Calu3 (cell line): ENCODE measurements at places on chromosomes 4 and X. TPM values are rescaled to one million over a fixed set of nuclear protein-coding genes. Genes with fewer than 3 reads are reported as not detected.

DNA sequence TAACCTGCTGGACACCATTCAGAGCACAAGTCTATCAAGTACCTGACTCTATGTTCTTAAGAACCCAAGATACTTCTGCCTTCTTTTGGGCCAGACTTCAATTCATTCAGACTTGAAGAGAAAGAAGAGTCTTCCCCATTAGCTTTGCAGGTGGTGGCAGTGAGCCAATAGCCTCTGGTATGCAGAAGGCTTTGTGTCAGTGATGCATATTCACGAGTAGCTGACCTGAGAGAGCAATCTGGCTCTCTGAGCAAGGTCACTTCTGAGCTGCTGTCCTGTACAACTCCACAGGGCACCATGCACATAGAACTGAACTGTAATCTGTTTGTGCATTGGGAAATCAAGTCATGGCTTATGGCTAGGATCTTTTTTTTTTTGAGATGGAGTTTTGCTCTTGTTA lies 39.9 kb upstream of the SPINK2 start:
- no peaks in the 10 kb centered on the region for H3K27me3 ChIP-seq
- no peak overlapping the region for H3K4me3 ChIP-seq
- no peaks in the 10 kb centered on the region for H3K36me3 ChIP-seq
- no peak for DNase-seq

DNA sequence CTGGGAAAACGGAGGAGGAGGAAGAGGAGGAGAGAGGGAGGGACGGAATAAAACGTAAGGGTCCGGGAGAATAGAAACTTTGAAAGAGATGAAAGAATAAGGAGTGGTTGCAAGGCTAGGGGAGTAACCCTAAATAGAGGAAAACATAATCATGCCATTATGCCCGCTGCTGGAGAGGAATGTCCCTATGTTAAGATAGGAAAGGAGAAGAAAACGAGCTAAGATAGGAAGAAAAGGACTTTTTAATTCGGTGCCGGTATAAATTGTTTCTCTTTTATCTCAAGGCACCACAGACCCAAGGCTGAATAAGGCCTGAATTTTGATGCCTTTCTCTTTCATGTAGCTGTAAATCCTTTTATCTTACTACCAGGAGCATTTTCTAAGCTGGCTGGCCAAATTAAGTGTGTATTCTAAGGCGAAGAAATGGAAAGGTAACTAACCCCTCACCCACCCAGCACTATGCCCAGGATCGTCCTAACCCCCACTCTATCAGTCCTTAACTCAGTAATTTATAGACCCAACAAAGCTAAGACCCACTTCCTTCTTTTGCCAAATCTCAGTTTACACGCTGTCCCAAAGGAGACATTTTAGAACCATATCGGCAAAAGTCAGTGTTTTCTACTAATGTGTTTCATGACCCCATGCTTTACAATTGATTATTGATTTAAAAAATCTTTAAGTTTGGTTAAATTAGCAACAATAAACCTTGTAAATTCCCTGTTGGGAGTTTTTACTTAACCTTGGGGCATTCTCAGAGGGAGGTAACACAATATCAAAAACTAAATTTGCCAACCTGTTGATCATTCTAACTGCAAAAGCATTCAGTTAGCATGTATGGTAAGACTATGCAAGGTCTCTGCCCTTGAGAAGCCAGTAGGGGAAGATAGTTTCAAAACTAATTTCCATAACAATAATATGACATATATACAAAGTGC lies 1.1 kb upstream of the CUL4B start:
- H3K36me3 ChIP-seq: peaks cover 31% of the 10 kb centered on the region
- H3K27me3 ChIP-seq: no peaks in the 10 kb centered on the region
- peaks cover 9% of the 10 kb centered on the region for H3K4me1 ChIP-seq

- H3K4me1 ChIP-seq: no peaks in the 10 kb centered on the region
- H3K36me3 ChIP-seq: no peaks in the 10 kb centered on the region
- H3K27me3 ChIP-seq: peaks cover 17% of the 10 kb centered on the region
- H3K4me3 ChIP-seq: no peak overlapping the region
- no peak overlapping the region for H3K27ac ChIP-seq
Measured at GRCh38 chr4:141179474-141180373, 41.0 kb upstream of the ZNF330 start.

- H3K27ac ChIP-seq: peak overlapping the region; percentile 97
- peak overlapping the region; percentile 99 for H3K4me3 ChIP-seq
- H3K4me1 ChIP-seq: no peaks in the 10 kb centered on the region
- DNase-seq: peak; percentile 34
- peaks cover 28% of the 10 kb centered on the region for H3K36me3 ChIP-seq
Measured at GRCh38 chr4:139083607-139083955, 68.0 kb downstream of the NOCT start.

- peaks cover 58% of the 10 kb centered on the region for H3K27me3 ChIP-seq
- no peak overlapping the region for H3K27ac ChIP-seq
- H3K4me1 ChIP-seq: no peaks in the 10 kb centered on the region
- no peak for DNase-seq
Measured at GRCh38 chr4:1414831-1415680, 8.8 kb upstream of the NKX1-1 start.

DNA sequence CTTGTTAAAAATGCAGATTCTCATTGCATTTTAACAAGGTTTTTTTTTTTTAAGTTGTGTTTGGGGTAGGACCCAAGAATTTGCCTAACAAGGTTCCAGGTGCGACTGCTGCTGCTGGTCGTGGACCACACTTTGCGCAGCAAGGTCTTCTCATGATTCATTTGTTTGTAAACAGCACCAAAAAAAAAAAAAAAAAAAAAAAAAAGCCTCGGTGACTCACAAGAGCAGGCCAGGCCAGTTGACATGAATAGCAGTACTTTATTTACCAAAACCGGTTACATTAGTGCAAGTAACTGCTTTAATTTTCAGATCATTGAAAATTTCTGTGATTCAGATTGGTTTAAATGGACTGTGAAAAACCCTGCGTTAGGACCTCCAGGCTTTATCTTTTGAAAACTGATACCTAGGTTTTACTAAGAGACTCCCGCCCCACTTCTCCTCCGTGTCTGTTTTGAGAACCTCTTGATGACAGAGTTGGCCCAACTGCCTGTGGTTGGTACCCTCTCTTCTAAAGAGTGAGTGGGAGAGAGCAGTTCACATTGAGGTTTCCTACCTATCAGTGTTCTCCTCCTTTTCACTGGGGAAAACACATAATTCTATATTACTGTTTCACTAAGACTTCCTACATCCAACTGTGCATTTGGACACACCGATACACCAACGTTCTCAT lies 86.2 kb downstream of the PHEX start:
- DNase-seq: no peak
- no peaks in the 10 kb centered on the region for H3K27me3 ChIP-seq
- no peak overlapping the region for H3K27ac ChIP-seq
- peaks cover 9% of the 10 kb centered on the region for H3K4me1 ChIP-seq
- H3K4me3 ChIP-seq: no peak overlapping the region
- H3K36me3 ChIP-seq: no peaks in the 10 kb centered on the region

- no peak for DNase-seq
- no peaks in the 10 kb centered on the region for H3K36me3 ChIP-seq
- no peaks in the 10 kb centered on the region for H3K27me3 ChIP-seq
- no peak overlapping the region for H3K27ac ChIP-seq
- no peak overlapping the region for H3K4me3 ChIP-seq
Measured at GRCh38 chr4:175509320-175509719, 302.7 kb downstream of the GPM6A start.

- H3K4me3 ChIP-seq: no peak overlapping the region
- DNase-seq: no peak
- H3K27ac ChIP-seq: no peak overlapping the region
- H3K27me3 ChIP-seq: peaks cover 47% of the 10 kb centered on the region
Measured at GRCh38 chr4:24330172-24330571, 254.2 kb downstream of the DHX15 start.

GRCh38 chr4:15182600-15183220 lies 180.4 kb downstream of the CPEB2 start:
- DNase-seq: no peak
- no peaks in the 10 kb centered on the region for H3K4me1 ChIP-seq
- H3K27ac ChIP-seq: no peak overlapping the region

Gene UGT2B17
- not detected in 2 replicates for total RNA-seq

Gene SYTL4
- total RNA-seq: 16.0 and 17.3 TPM in 2 replicates

Gene GAGE12F
- total RNA-seq: not detected in 2 replicates

Gene MAP7D2
- 2.6 and 4.0 TPM in 2 replicates for total RNA-seq

Gene HDX
- total RNA-seq: 8.3 TPM in 2 replicates

Gene IL1RAPL2
- total RNA-seq: not detected in 2 replicates
